ENCODE measurements at places on chromosomes 4 and X.

GRCh38 chr4:72295966-72296557 is 264.3 kb downstream of the NPFFR2 start:
- no peak for DNase-seq

- no peak for DNase-seq
Observed at GRCh38 chr4:14302021-14302420, 674.5 kb upstream of the BOD1L1 start.

DNA sequence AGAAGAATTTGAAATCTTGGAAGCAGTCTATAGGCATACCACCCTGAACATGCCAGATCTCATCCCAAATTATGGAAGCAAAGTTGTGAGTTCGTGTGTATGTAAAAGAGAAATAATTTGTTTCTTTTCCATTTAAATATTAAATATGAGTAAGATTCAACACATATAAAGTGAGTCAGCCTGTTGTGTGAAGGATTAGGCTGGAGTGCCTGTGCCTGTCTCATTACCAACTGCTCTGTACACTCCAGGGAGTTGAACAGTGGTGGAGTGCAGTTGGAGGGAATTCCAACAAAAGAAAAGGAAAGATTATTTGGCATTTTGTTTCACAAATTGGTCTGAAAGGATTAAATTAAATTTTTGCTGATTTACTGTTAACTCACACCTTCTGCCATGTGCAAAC is 435.6 kb downstream of the FAT4 start:
- no peak for DNase-seq

- DNase-seq, result no peak
Observed at GRCh38 chrX:136850441-136851175, 29.9 kb downstream of the RBMX start.

GRCh38 chr4:77025643-77026321 is 50.0 kb downstream of the CCNI start:
- no peak for DNase-seq

All from activated CD8-positive, alpha-beta memory T cell treated with anti-CD3 and anti-CD28 coated beads, Interleukin-2, amount 50 U/mL, for 4 hours (primary cell).